ENCODE measurements at places on chromosomes 4 and X. TPM values are rescaled to one million over a fixed set of nuclear protein-coding genes. Genes with fewer than 3 reads are reported as not detected.

CT55 gene
- total RNA-seq = not detected

CXorf51A gene
- total RNA-seq = not detected

CLDN34 gene
- not detected for total RNA-seq

DNA sequence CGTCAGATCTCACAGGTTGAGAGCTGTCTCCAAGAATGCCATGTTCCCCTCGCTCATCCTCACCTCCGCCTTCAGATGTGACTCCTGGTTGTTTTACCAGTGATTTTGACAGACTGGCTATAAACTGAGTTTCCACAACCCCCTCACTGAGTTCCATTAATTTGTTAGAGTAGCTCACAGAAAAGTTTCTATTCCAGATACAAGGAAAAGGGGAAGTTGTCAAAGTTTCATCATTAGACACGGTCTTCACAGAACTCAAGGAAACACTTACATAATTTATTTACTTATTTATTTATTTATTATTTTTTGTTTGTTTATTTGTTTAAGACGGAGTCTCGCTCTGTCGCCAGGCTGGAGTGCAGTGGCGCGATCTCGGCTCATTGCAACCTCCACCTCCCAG, 55.7 kb upstream of the IQSEC2 start:
- no peak for DNase-seq

DNA sequence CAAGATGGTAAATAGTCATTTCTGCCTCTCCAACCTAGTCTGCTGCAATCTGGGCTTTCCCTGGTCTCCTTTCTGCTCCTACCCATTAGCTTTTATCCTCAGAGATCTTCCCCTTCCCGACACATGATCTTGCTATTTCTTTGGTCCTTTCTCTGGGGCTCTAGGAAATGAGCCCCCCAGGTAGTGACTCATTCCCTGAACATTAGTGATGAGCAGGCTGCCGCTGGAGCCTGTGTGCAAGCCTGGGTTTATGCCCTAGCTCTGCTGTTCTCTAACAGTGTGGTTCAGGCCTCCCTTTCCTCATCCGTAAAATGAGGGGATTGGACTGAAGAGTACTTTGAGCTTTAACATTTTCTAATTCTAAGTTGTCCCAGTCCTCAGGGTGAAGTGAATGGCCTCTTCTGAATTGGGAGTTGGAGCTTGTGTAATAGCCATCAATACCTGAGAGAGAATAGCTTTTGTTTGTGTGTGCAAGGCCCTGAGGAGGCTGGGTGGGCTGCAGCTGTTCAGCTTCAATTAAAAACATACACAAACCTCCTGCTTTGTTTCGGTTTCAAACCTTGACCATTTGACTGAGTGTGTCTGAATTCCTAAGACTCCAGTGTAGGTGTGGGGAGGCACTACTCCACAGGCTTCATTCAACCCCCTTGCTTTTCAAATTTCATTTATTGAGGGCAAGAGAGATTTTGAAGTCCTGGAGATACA, 115.6 kb upstream of the SCML1 start:
- no peak for DNase-seq

DNA sequence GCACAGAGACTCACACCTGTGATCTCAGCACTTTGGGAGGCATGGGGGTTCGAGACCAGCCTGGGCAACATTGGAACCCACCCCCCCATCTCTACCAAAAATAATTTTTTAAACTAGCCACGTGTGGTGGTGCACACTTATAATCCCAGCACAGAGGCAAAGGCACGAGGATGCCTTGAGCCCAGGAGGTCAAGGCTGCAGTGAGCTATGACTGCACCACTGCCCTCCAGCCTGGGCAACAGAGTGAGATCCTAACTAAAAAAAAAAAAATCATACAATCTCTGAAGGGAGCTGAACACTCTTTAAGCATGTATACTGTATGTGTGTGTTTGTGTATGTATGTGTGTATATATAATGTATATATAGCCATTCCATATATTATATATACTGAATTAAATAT, 2.5 kb upstream of the PRKX start:
- no peak for DNase-seq

GRCh38 chrX:111169141-111169540, 73.2 kb downstream of the PAK3 start:
- DNase-seq = no peak

DNA sequence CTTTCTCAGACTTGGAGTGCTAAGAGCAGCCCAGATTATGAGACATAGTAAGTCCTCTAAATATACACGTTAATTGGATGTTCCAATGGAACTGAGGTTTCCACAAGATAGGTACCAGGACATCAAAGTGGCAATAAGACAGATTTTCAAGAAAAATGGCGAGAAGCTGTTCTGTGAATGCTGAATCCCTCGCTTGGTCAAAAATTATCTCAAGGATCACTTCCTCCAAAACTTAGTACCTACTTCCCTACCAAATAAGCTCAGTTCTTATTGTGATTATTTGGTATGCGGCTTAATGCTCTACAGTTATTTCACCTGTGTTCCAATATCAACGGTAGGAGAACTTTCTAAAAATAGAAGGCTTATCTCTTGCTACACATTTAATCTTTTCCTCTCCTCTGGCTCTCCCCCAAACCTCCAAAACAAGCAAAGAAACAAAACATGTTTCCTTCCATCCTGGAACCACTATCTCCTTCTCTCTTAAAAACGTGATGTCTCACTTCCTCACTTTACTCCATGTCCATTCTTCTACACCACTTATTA, 14.7 kb downstream of the PDGFC start:
- DNase-seq = no peak
